ENCODE measurements at places on chromosomes 7 and 10. TPM values are rescaled to one million over a fixed set of nuclear protein-coding genes. Genes with fewer than 3 reads are reported as not detected.

Gene FAM25G
- total RNA-seq = not detected

Gene ZNF488
- not detected for total RNA-seq

Gene PPIA
- total RNA-seq = 1,554 TPM

Gene GPR158
- total RNA-seq = 0.33 TPM

Gene ZPBP
- total RNA-seq = not detected

Gene CDNF
- total RNA-seq = 2.6 TPM

Gene LRIT2
- total RNA-seq = not detected

Gene OR2A7
- total RNA-seq = 0.07 TPM

Gene CPEB3
- total RNA-seq = 1.1 TPM

Gene OR2A1
- 0.07 TPM for total RNA-seq

Gene RADIL
- total RNA-seq = 0.13 TPM

Gene METTL27
- 1.9 TPM for total RNA-seq

Gene SLC16A12
- 0.33 TPM for total RNA-seq

Gene ZNF117
- 6.4 TPM for total RNA-seq

Gene AUTS2
- 4.9 TPM for total RNA-seq

Gene PPP1R3A
- not detected for total RNA-seq

Gene SMO
- total RNA-seq = 17.6 TPM

Gene ZDHHC4
- 71.8 TPM for total RNA-seq

Data from smooth muscle cell of the pulmonary artery (primary cell).